ENCODE measurements at places on chromosomes 16 and 17.

DNA sequence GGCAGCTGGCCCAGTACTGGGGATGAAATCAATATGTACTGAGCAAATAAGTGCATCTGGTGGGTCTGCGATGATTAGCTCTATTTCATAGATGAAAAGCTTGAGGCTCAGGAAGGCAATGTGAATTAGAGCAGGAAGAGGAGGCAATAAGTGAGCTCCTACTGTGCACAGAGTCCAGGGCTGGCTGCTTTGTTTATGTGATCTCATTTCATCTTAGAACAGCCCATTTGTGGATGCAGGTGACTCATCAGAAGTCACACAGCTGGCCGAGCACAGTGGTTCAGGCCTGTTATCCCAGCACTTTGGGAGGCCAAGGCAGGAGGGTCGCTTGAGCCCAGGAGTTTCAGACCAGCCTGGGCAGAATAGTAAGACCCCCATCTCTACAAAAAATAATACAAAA is 7.1 kb downstream of the TMEM114 start:
- DNase-seq = no peak

GRCh38 chr16:85767531-85767930 is 16.6 kb upstream of the C16orf74 start:
- DNase-seq = no peak

DNA sequence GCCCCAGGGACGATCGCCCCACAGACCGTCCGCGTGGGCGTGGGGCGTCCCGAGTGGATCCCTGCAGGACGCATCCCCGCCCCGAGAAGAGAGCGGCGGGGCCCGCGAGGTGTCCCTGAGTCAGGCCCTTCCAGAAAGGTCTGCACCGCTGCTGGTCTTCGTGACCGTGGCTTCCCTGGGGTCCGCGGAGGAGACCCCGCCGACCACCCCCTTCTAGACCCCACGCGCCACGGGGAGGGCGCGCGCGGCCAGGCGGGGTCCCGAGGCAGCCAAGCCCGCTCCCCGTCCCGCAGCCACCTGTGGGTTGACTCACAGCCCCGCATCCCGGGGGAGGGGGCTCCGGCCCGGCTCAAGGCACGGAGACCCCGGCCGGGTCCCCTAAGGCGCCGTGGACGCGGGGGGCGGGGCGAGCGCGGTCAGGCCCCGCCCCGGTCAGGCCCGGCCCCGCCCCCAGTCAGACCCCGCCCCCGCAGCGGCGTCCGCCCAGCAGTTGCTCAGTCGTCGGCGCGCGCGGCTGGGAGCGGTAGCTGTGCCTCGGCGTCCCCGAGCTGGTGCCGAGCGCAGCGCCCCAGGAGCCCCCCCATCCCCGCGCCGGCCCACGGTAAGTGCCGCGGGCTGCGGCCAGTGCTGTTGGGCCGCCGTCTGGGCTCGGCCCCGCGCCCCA is at the start of gene BAIAP3:
Gene BAIAP3, plus strand, starts transcription at position 497 of the 664 bp plus-strand sequence. CDS start 4,905 bp downstream, outside the sequence.
- DNase-seq = no peak

- DNase-seq = no peak
These were observed 43.5 kb downstream of the ABAT start for GRCh38 chr16:8717892-8718415.

DNA sequence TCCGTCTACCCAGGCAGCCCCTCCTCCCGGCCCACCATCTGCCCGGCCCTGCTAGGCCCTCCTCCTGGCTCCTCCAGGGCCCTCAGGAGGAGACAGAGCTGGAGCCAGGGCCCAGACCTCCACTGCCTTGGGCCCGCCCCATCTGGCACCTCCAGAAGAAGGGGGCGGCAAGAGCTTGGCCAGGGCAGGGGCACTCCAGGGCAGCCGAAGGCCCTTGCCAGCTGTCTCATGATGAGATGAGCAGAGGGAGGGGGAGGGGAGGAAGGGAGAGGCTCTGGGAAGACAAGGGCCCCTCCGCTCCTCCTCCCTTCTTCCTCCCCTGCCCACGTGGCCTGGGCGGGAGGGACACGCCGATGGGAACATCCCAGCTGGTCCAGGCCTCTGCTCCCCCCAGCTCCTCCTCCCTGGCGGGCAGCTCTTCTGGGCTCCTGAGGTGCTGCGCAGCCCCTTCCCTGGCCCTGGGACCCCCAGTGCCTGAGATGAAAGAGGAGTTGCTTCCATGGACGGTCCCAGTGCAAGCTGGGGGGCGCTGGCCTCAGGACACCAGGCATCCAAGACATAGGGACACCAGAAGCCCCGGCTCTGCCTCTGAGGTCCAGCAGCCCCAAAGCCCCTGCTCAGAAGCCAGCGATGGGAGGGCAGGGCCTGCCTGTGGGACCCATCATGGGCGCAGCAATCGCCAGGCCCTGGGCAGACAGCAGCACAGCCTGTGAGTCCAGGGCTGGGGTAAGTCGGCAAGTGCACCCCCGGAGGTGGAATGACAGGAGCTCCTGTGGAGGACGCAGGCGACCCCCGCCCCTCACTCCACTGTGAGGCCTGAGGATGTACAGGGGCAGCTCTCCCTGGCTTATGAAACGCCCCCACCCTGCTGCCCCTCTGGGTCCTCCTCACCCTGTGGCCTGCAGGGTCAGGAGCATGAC is 23.6 kb upstream of the ENPP7 start:
- no peak for DNase-seq

- DNase-seq = no peak
These were observed 2.1 kb downstream of the FAM20A start for GRCh38 chr17:68599091-68599490.

DNA sequence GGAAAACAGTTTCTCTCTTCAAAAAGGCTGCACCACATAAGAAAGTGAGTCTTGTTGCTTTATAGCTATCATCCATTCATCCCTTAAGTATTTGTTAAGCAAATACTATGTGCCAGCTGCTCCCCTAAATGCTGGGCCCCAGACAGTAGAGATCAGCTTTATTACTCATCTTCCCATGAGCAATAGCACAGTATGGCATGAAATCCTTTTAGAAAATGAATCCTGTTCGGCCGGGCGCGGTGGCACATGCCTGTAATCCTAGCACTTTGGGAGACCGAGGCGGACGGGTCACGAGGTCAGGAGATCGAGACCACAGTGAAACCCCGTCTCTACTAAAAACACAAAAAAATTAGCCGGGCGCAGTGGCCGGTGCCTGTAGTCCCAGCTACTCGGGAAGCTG is 99.5 kb downstream of the MYO1D start:
- DNase-seq = no peak

- no peak for DNase-seq
These were observed 526 bp downstream of the MOSMO start for GRCh38 chr16:22008215-22009059.

All from cortex of kidney (tissue), 1 donor.